ENCODE measurements at places on chromosomes 12 and 14. TPM values are rescaled to one million over a fixed set of nuclear protein-coding genes. Genes with fewer than 3 reads are reported as not detected.

The LUM gene
- 7,416 TPM for total RNA-seq

The NYNRIN gene
- total RNA-seq, result 14.0 TPM

The FZD10 gene
- 0.26 TPM for total RNA-seq

The CCDC196 gene
- not detected for total RNA-seq

The CKB gene
- total RNA-seq, result 66.4 TPM

The VRTN gene
- total RNA-seq, result not detected

The KRT73 gene
- total RNA-seq, result not detected

The SCARB1 gene
- 7.8 TPM for total RNA-seq

The KRT86 gene
- total RNA-seq, result 2.0 TPM

The MMP14 gene
- 336 TPM for total RNA-seq

The BMAL2 gene
- total RNA-seq, result 91.3 TPM

The KITLG gene
- 14.9 TPM for total RNA-seq
